Hepatocyte (in vitro differentiated cells): ENCODE measurements at places on chromosomes 3 and 15.

GRCh38 chr15:73927003-73927475 is 777 bp downstream of the LOXL1 start:
- no peaks in the 10 kb centered on the region for H3K27me3 ChIP-seq
- peaks cover 46% of the 10 kb centered on the region for H3K4me1 ChIP-seq
- DNase-seq: peak; percentile 68
- no peaks in the 10 kb centered on the region for H3K36me3 ChIP-seq
- H3K4me3 ChIP-seq: peak overlapping the region; percentile 88

GRCh38 chr3:108125550-108126071 is 34.8 kb upstream of the CD47 start:
- H3K4me3 ChIP-seq: no peak overlapping the region
- no peaks in the 10 kb centered on the region for H3K27me3 ChIP-seq
- DNase-seq: no peak

GRCh38 chr3:100083209-100083608 is 31.1 kb downstream of the FILIP1L start:
- no peaks in the 10 kb centered on the region for H3K36me3 ChIP-seq
- no peaks in the 10 kb centered on the region for H3K27me3 ChIP-seq
- DNase-seq: no peak
- peak overlapping the region; percentile 72 for H3K27ac ChIP-seq
- peaks cover 34% of the 10 kb centered on the region for H3K4me1 ChIP-seq
- no peak overlapping the region for H3K4me3 ChIP-seq

DNA sequence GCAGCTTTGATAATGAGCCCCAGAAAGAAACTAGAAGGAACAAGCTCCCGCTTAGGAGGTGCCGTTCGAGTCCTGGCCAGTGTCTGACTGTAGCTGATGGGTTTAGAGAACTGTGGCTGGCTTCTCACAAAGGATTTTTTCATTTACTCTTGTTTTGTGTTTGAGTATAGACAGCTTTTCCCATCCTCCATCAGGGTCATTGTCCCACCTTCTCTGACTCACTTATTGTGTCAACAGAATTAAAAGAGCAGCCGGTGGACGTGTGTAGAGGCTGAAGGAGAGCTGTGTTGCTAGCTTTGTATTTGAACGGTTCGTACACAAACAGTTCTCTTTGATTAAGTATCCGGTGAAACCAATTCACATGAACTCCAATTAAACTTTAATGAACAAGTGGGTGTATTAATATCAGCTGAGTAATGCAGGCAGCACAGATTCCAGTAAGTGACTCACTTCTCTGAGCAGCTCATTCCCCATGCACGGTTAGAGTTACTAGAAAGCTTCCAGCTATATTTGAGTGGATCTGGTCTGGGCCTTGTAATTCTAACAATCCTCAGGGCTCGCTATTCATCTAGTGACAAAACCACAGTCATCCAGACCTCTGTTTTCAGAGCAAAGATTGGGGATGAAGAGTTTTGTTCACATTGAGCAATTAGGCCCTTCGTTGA is 141.0 kb downstream of the LPP start:
- H3K4me3 ChIP-seq: no peak overlapping the region
- peak; percentile 78 for DNase-seq
- H3K27ac ChIP-seq: peak overlapping the region; percentile 89
- no peaks in the 10 kb centered on the region for H3K27me3 ChIP-seq
- no peaks in the 10 kb centered on the region for H3K36me3 ChIP-seq

- no peaks in the 10 kb centered on the region for H3K4me1 ChIP-seq
- no peaks in the 10 kb centered on the region for H3K27me3 ChIP-seq
- H3K27ac ChIP-seq: no peak overlapping the region
- no peaks in the 10 kb centered on the region for H3K36me3 ChIP-seq
- no peak overlapping the region for H3K4me3 ChIP-seq
- DNase-seq: no peak
Observed at GRCh38 chr3:158456114-158456513, 114.9 kb upstream of the MLF1 start.
